ENCODE measurements at places on chromosomes 16 and 17.

DNA sequence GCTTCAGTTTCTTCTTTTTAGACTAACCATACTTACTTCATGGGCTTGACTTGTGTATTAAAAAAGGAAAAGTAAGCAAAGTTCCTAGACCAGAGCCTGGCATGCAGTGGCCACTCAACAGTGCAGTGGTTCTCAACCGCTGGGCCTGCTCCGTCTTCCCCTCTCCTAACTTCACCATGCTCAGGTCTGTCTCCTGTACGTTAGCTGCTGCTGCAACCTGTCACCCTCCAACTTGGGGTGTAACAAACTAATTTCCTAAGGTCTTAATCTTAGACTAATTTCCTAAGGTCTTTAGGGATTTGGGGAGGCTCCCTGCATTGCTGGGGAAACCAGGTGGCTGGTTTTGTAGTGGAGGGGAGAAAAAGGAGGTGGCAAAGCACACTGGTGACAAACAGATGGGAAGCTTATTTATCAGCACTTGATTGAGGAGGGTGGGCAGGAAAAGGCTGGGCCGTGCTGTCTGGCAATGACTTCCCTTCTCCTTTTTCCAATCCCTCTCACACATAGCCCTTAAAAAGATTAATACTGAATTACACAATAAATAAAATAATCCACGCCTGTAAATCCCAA, 2.2 kb upstream of the ARL4D start:
- no peak for DNase-seq

- peak; percentile 25 for DNase-seq
These were observed at the start of gene TMEM92 for GRCh38 chr17:50274142-50274896. Gene TMEM92 (plus strand): TSS chr17:50274466. CDS start chr17:50274502, 36 bp downstream.

DNA sequence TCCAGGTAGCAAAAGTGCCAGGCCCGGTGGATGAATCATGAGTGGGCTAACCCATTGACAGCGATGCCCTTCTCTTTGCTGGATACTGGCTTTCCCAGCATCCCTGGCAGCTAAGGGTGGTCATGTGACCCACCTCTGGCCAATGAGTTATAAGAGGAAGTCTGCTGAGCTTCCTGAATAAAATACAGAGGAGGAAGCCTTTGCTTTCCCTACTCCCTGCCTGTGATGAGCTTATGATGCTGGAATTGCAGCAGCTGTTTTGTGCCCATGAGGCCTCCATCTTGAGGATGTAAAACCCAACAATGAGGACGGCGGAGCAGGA, 15.0 kb upstream of the ATP2A3 start:
- DNase-seq: no peak

DNA sequence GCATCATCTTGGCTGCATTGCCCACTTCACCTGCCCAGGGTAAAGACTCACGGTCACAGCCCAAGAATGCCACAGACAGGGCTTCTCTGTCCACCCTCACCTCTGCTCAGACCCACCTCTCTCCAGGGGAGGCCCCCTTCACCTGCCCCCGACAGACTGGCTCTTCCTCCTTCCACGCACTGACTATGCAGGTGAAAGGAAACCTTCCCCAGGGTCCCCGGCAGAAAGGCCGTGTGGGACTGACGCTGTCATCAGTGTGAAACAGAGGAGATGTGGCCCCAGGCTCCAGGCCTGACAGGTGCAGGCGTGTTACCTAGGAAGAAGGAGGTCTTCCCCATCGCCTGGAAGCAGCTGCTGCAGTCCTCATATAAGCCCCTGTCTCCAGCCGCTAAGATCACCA, 9.3 kb upstream of the ROGDI start:
- no peak for DNase-seq

DNA sequence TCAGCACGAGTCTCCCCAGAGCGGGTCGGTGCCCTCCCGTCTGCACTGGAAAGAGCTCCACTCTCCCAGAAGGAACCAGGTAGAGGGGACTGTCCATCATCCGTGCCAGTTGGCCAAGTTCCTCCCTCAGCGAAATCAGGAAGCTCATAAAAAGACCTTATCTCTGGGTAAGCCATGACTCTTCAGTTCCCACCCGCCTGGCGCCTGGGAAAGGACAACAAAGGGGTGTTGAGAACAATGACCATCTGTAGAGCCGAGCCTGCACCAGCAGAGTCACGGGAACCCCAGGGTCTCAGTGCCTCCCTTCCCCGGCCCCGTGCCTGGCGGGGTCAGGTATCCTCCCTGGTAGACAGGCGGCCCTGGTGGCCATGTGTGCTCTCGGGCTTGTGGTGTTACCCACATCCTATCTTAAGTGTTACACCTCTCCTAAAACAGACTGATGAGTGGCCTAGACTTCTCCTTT, 190.7 kb downstream of the AXIN2 start:
- peak; percentile 85 for DNase-seq

DNA sequence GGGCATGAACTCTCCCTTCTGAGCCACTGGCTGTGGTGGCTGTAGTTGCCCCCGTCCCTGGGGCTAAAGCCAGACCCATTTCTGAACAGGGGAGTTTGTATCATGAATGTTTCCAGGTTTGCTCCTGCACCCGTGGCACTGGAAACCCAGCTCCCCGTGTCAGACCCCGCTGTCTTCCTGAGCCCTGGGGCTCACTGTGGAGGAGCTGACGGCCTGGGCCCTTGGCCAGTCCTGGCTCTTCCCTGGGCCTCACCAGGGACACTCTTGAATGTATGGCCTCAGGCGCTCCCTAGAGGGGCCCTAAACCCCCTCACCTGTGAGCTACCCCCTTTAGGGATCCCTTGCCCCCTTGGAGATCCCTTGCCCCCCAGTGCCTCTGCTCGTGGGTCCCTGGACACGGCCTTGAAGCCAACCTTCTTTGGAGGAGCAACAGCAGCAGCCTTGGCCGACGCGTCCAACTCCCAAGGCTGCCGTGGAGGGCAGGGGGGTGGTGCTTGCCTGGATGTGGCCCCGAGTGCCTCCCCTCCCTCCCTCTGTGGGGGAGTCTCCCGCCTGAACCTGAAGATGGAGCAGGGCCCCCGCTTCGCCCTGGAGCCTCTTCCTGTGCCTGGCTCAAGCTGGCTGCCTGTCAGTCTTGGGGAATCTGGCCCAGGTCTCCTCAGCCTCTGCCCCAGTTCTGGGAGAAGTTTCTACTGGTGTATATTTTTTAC, 15.9 kb downstream of the CASKIN2 start:
- no peak for DNase-seq

DNA sequence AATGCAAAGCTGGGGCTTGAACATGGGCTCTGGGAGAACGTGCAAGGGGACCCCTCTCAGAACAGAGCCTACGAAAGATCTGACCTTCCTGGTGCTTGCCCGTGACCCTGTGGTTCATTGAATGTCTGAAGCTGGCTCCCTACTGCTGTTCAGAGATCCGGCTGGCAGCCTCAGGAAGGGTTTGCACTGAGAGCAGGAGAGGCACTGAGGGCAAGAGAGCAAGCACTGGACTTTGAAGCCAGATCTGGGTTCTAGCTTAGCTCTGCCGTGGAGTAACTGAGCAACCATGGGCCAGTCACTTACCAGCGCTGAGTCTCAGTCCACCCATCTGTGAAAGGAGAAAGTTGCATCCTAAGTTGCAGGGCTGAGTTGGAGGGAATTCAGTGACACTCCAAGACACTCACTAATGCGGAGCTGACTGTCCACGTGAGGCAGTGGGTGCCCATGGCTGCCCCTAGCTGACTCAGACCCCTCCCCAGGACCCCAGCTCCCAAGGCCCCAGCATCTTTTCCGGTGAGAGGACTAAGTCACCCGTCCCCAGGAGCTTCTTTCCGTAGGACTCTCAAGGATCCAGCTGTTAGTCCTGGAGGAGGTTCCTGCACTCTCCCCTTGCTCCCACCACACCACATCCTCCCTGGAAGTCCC, 41.3 kb downstream of the BEAN1 start:
- no peak for DNase-seq

- DNase-seq: no peak
These were observed 193.9 kb downstream of the ZNF18 start for GRCh38 chr17:11803231-11803969.

GRCh38 chr16:2513405-2514332, at the start of gene ATP6V0C:
Gene ATP6V0C (plus strand): TSS chr16:2513952. CDS start chr16:2514104, 152 bp downstream.
- DNase-seq: peak; percentile 96

GRCh38 chr17:17780922-17781590, 55.7 kb downstream of the SREBF1 start:
- DNase-seq: no peak

- no peak for DNase-seq
These were observed 96.1 kb downstream of the C17orf67 start for GRCh38 chr17:56737421-56738161.

DNA sequence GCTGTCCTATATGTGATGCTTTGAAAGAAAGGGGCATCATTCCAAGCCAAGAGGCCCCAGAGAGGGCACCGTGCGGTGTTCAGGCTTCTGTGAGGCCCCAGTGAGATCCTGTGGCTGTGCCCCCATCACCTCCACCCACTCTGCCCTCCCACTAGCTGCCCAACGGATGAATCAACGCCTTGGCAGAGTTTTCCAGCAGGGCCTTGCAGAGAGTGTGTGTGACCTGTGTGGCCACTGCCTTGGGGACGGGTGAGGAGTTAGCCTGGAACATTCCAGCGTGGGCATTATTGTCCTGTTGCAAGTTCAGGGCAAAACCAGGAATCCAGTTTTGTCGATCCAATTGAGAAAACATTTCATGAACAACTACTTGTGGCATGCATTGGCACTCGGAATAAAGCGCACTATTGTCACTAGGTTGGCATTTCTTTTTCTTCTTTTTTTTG, 53.7 kb downstream of the SF3B3 start:
- DNase-seq: no peak

DNA sequence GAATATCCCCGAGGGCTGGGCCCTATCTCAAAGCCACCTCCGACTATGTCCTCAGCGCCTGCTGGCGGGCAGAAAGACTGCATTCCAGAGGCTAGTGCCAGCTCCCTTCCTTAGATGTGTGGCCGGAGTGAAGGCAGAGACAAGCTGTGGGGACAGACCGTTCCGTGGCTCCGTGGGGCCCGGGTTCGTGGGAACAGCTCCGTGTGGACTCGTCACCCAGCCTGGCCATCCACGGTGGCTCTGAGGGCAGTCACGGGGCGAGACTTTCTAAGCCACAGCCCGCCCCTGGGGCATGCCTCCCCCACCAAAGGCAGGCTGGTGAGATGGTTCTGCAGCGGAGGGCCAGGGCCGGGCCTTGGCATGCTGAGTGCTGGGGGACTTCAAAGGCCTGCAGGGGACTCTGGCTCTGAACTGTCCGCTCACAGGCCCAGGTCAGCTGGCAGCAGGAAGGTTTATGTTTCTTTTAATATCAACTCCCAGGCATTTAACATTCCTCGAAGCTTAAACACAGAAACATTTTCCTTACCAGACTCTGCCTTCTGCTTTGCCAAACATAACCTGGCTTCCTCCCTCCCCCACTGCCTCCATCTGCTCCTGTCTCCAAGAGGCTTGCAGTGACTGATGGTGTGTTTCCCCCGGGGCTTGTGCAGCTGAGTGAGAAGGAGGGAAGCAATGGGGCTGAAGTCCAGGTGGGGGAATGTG, 50.4 kb downstream of the TIMM22 start:
- DNase-seq: no peak

GRCh38 chr17:47204722-47205418, 4.3 kb upstream of the MYL4 start:
- DNase-seq: no peak

DNA sequence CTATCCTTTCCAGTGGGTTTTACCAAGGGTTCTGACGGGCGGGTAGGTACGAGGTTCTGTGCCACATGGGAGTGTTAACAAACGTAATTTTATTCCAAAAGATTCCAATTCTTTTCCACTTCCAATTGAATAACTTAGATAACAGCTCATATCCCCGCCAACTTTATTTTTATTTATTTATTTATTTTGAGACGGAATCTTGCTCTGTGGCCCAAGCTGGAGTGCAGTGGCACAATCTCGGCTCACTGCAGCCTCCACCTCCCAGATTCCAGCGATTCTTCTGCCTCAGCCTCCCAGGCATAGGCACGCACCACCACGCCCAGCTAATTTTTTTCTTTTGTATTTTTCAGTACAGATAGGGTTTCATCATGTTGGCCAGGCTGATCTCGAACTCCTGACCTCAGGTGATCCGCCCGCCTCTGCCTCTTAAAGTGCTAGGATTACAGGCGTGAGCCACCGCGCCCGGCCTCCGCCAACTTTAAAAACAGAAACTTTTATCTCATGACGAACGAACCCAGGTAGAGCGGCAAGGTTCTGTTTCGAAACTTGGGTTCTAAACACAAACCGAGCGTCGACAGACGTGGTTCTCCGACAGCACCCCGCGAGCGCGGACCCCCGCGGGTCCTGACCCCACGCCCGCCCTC, 613 bp downstream of the ECI1 start:
- no peak for DNase-seq

DNA sequence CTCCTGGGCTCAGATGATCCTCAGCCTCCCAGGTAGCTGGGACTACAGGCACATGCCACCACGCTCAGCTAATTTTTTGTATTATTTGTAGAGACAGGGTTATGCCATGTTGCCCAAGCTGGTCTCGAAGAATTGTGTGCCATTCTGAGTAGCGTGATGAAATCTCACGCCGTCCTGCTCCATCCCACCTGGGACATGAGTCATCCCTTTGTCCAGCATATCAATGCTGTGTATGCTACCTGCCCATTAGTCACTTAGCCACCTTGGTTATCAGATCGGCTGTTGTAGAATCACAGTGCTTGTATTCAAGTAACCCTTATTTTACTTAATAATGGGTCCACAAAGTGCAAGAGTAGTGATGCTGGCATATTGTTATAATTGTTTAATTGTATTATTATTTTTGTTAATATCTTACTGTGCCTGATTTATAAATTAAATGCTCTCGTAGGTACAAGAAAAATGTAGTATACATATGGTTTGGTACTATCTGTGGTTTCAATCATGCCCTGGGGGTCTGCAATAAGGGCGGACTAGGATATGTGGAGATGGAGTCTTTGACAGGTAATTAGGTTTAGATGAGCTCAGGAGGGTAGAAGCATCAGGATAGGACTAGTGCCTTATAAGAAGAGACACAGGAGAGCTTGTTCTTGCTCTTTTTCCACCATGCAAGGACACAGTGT, 26.6 kb upstream of the SLC13A2 start:
- DNase-seq: peak; percentile 13

GRCh38 chr16:88703486-88704309, 2.5 kb downstream of the RNF166 start:
- no peak for DNase-seq

- no peak for DNase-seq
These were observed 1.3 kb downstream of the ADGRG1 start for GRCh38 chr16:57629516-57630406.

- peak; percentile 54 for DNase-seq
These were observed 9.4 kb upstream of the ARHGAP23 start for GRCh38 chr17:38418693-38419507.

GRCh38 chr17:16456742-16457316, 35.2 kb downstream of the LRRC75A start:
- DNase-seq: no peak

GRCh38 chr17:19306160-19307111, 56.1 kb downstream of the B9D1 start:
- DNase-seq: no peak

- no peak for DNase-seq
These were observed 162.5 kb downstream of the ZNF423 start for GRCh38 chr16:49693445-49693844.

DNA sequence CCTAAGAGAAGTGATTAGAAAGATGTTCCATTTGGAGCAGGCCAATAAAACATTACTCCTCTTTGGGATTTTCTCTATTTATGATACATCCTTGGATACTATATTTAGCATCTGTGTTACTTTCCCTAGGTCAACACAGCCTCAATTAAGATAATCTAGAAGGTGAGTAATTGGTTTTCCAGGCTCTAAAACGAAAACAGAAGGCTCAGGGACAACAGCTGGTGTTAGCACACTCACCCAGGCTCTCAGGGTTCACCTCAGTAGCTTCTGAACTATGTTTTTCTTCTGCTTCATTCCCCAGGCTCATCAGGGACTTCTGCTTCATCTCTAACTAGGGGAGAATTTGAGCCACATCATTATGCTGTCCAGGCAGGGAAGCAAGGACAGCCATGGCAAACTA, 76.6 kb downstream of the ZZEF1 start:
- DNase-seq: peak; percentile 10
